Stimulated activated CD4-positive, alpha-beta T cell treated with anti-CD3 and anti-CD28 coated beads, TNF-alpha, amount 100 ng/mL, for 24 hours (primary cell): ENCODE measurements at places on chromosomes 6 and 20.

DNA sequence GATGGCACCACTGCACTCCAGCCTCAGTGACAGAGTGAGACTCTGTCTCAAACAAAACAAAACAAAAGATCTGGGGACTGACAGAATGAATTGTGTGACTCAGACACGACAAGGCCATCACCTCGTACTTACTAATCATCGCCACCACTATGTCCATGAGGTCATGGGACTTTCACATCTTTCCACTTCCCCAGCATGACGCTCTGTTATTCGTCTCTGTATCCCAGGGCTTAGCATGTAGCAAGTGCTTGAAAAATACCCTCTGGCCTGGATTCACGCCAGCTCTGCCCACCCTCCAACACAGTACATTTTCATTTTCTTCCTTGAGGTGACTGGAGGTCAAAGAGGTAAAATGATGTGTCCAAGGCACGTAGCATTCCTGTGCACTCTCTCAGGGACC lies 27.8 kb downstream of the FGD2 start:
- DNase-seq, result no peak

DNA sequence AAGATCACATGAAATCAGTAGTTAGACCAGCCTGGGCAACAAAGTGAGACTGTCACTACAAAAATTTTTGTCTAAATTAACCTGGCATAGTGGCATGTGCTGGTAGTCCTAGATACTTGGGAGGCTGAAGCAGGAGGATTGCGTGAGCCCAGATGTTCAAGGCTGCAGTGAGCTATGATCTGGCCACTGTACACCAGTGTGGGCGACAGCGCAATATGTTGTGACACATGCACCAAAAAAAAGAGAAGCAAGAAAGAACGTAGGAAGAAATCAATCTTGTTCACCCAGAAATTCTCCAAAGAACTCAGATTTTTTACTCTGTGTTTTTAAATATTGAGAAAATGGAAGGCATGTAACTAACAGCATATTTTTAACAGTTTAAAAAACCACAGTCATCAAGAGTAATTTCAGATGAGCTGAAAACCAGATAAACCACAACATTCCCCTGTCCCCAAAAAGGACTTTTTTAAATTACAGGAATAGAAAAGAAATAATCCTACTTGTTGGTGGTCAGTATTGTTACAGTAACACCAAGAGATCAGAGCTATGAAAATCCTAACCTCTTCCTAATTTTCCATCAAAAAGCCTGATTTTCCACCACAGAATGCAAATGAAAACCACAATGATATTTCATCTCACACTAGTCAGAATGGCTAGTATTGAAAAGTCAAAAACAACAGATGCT lies 240.2 kb downstream of the KHDC1L start:
- DNase-seq, result no peak

DNA sequence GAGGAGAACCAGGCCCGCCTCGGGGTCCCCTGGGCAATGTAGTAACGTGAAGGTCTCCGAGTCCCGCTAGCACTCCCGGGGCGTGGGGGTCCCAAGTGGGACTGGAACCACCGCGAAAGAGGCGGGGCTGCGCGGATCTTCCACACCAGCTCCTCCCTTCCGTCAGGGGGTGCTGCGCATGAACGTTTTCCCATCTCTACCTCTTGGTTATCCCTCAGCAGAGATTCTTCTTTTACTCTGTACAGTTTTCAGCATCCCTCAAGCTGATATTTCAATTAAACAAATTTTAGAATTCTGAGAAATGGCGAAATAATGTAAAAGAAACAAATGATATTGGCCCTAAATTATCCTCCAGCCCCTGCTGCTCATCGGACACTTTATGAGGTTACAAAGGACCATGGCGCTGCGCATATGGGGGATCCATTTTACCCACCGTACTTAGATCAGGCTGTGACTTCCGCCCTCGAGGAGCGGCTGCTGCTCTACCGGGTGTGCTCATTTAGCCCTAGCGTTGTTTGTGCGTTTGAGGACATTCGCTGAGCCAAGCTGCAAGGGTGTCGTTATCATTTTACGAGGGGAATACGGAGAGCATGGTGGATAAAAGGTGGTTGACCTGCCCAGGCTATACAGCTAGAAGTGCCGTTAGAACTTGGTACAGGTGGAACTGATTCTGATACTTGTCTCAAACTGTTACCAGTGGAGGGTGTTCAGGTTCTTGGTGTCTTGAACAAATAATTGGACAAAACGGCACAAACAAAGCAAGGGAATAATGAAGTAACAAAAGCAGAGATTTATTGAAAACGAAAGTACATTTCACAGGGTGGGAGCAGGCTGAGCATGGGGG lies 75.2 kb upstream of the CHD6 start:
- DNase-seq, result peak; percentile 60

DNA sequence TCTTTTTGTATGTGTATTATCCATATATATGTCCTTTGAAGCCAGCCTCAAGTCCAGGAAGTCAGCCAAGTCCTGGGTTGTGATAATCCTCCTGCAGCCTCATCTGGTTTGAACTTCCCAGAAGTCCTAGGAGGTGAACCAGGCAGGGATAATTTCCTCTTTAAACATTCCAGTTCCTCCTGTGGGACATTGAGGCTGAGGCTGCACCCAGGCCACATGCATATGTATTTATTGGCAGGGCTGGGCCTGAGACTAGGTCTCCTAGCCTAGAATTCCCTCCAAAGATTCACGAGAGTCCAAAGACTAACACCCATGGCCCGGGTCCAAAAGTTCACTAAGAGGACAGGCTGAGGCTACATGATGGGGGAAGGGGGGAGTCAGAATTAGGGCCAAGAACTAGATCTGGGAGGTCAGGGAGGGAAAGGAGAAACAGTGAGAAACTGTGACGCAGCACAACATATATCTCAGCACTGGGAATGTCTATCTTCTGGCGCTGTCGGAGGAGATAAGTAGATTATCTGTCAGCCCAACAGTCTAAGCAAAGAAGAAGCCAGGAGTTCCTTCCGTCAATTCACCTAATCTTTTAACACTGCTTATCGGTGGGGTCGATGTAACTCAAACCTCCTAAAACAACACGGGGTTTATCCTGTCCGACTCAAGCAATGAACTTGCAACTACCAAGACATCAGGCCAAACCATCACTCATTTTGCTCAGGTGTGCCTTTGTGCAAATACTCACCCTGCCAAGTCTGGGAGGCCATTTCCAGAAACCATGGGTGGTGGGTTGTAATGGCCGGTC lies 43.3 kb downstream of the SNX5 start:
- no peak for DNase-seq

DNA sequence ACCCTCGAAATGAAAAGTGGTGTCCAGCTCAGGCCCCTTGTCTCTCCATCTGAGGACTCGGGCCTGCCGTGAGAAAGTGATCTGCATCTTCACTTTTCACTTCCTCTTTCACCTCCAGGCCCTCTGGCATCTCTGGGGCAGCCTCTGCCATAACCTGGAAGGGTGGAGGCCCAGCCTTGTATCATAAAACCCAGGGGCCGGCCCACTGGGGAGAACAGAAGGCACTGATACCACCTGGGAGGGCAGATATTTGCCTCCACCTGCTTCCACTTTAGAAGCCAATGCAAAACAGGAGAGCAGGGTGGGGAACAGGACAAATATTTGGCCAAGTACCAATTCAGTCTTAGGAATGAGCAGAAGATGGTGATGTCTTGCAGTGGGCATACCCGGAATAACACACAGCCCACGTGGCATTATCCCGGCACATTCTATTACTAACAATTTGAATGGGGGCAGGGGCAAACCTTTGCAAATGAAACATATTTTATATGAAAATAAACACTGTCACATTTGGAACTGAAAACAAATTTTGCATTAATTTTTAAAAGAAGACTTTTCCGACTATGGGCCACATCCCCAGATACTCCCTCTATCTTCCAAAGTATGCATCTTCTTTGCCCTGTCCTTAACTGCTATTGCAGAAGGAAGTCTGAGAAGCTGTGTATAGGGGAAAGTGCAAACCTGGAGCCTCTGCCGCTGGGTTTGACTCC lies 69.2 kb upstream of the TBC1D7 start:
- no peak for DNase-seq

DNA sequence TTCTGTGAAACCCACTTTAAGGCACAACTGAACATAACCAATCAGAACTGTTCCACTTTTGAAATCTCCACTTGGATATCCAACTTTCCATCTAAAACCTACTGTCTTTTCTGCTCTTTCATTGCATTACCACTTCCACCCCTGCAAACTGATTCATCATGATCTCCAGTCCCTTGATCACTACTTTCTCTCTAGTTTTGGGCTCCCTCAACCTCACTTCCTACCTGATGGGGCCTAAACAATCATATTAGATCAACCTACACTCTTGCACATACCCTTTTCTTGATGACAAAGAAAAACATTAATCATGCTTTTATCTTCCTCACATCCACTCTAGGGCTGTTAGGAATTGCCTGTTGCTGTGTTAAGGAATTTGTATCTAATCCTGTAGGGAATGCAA lies 137.6 kb downstream of the PDSS2 start:
- no peak for DNase-seq

- DNase-seq, result no peak
Observed at GRCh38 chr6:125231133-125231532, 70.6 kb downstream of the HDDC2 start.

- DNase-seq, result no peak
Observed at GRCh38 chr20:35714127-35714526, 14.9 kb downstream of the ROMO1 start.
